ENCODE measurements at places on chromosomes 11 and 22. TPM values are rescaled to one million over a fixed set of nuclear protein-coding genes. Genes with fewer than 3 reads are reported as not detected.

ALDH3B1 gene
- 115 TPM for total RNA-seq

DNA sequence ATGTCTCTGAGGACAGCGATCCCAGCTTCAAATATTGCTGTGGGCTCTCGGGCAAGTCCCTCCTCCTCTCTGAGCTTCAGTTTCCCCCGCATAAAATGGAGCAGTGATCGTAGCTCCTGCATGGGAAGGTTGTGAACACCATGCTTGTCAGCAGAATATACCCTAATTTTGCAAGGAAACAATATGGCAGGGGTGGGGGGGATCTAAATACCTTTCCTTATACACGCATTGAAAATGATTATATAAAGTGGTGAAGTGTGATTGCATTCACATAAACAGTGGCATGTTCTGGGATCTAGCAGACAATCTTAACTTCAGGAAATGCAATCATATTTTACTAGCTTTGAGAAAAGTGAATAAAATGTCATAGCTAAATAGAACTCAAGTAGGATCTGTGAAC is 24.0 kb upstream of the RTN4R start:
- H3K36me3 ChIP-seq: no peaks in the 10 kb centered on the region
- H3K27ac ChIP-seq: no peak overlapping the region
- H3K4me3 ChIP-seq: no peak overlapping the region
- no peaks in the 10 kb centered on the region for H3K27me3 ChIP-seq

MS4A4E gene
- 27.2 TPM for total RNA-seq

SDHAF2 gene
- 50.2 TPM for total RNA-seq
